ENCODE measurements at places on chromosomes 12 and 14.
A peak's percentile ranks its signal among the peaks of the same experiment; 100 is the strongest.

DNA sequence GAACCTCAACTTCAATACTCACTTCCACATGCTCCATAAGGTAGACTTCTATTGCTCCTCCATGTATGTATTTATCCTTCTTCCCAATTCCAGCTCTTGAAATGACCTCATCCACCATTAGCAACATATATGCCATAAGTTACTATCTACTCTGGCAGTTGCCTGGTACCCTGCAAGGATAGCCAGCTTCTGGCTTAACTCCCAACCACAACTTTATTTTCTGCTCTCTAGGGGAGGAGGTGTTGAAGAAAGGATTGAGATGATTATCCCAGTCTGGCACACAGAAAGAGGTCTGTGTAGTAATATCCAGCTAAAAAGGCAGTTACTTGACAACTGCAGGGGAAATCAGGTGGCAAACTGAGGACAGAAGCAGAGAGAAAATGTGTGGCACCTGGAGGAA, 71.5 kb upstream of the MDM1 start:
- DNase-seq, result no peak

- DNase-seq, result no peak
Measured at GRCh38 chr12:88627501-88627900, 47.2 kb upstream of the KITLG start.

DNA sequence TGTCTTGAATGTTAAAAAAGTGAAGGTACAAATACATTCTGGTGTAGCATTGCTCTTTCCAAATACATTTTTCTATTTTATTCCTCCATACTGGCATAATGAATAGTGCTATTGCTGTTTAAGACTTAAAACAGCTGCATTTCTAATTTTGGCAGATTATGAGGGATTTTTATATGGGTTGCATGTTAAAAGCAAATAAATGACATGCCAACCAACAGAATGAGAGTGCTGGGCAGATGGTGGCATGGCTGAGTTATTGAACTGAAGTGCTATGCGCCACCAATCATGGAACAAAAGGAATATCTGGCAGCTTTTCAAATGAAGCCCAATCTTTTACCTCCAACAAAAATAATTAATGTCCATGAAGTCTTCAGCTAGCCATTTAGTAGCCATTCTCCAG, 215.0 kb downstream of the PRKD1 start:
- no peak for DNase-seq

DNA sequence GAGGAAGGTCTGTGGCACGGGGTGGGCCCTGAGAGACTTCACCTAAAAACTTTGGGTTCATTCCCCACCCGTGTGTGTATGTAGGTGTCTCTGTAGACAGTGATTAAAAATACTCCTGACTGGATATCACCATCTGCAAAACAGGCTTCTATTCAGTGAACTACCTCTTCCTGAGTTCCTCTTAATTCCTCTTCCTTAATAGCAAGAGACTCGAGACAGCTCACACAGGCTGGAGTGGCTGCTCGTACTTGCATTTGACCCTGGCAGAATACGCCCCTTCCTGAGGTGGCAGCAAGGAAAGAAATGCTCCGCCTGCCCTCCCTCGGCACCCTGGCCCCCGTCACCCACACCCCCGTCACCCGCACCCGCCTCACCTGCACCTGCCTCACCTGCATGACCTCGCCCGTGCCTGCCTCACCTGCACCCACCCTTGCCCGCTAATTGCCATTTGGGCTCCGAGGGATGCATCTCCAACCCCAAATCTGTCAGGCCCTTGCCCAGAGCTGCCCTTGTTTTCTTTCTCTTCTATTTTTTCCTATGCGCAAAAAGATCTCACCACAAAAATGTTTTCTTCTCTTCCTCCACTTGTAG, 90.0 kb downstream of the FBXL14 start:
- DNase-seq, result no peak

DNA sequence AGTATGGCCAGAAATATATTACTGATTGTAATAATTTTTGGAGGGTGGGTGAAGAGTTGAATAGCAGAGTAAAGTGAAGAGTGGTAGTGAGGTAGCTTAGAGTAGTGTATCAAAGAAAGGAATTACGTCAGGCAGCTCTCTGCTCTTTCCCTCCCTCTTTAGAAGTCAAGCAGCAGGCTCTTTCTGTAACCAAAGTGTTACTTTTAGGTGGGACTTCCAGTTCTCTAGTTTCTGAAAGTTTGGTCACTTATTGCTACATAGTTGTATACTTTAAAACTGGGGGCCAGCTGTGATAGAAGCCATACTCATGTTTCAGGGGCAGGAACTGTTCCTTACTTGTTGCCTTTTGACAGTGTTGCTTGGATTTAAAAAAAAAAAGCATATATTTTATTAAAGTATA, 30.6 kb downstream of the ATF7IP start:
- DNase-seq, result no peak

DNA sequence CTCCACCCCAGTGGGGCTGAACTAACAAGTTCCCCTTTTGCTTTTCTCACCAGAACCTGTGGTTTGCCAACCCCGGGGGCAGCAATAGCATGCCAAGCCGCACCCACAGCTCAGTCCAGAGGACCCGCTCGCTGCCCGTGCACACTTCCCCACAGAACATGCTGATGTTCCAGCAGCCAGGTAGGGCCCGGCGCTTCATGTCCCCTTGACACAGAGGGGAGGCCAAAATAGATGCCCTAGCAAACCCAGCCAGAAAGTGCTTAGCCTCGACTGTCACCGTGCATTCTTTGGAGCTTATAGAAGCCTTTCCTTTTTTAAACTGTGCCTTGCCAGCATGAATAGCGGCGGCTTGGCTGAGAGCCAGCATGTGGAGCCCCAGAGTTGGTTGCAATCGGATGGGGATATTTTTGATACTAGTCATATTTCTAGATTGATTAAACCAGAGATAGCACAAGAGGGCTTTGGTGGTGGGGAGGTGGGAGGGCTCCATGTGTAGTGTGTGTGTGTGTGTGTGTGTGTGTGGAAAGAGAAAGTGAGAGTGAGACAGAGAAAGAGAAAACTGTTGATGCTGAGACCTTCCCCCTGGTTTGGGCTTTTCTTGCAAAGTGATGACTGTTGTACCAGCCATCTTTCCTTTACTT, 126.1 kb downstream of the GCH1 start:
- peak; percentile 33 for DNase-seq

Data from MCF 10A (cell line).